ENCODE measurements at places on chromosomes 11 and 22.

DNA sequence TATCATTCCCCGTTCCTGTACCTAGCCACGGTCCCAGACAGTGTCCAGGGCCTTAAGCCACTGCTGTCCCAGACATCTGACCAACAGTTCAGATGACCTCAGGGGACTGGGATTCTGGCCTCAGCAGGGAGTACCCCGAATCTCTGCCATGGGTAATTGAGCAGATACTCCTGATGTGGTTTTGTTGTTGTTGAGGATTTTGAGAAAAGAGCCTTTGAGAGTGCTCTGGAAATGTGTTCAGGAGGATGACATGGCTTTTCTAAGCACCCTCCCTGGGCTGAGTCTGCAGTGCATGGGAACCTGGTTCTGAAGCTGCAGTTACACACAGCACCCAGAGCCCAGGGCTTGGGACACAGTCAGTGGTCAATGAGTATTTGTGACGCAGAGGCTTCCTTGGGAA lies 30.4 kb downstream of the ADAMTS15 start:
- DNase-seq: no peak

DNA sequence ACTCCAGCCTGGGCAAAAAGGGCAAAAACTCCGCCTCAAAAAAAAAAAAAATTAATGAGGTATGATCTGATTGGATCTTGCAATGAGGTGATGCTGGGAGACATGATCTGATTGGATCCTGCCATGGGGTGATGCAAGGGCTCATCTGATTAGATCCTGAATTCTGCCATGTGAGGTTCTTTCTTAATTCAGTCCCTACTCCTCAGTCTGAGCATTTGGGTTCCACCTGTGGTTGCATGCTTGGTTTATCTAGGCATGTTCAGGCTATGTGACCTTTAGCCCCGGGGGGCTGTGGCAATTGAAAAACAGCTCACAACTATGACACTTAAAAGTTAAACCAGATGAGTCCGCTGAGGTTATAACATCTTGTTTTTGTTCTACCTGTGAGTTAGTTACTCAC lies 4.8 kb upstream of the TRIM6 start:
- no peak for DNase-seq

DNA sequence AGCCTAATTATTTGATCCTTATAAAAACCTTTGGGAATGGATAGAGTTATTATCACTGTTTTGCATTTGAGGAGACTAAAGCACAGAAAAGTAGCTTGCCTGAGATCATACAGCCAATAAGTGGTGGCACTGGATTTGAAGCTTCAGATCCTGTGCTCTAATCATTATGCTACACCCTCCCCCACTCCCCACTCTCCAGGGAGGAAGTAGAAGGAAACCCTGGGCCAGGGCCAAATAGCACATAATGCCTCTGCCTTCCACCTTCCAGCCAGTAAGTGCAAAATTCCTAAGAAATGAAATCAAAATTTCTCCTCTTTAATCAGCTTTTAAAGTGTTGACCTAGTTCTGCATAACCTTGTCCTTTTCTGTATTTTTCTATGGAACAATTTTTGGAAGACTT lies 61.6 kb downstream of the SIK2 start:
- DNase-seq: no peak

DNA sequence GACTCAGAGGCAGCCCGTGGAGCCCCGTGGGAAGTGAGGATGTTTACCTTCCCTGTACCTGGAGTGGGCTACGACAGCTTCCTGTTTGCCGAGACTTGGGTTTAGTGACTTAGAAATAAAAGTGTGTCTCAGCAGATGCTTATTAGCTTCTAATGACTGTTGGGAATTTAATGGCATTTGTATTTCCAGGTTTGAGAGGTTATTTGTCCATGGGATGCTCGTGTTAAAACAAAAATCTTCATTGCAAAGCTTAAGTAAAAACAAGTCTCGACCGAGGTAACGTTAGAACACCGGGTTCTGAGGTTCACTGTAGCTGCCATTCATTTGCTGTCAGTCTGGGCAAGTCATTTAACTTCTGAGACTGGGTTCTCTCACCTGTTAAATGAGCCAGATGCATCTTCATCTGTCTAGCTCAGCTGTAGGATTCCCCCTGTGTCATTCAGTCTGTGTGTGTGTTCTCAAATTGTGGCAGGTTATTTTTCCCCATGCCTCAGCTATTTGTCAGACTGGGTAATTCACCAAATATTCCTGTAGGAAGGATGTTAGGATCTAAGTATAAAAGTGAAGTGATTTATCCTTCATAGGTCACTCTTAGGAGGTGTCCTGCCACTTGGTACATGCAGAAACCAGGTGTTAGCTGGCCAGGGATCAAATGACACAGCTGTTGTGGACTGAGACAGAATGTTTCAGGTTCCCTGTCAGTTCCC lies 791 bp downstream of the EI24 start:
- DNase-seq: no peak

DNA sequence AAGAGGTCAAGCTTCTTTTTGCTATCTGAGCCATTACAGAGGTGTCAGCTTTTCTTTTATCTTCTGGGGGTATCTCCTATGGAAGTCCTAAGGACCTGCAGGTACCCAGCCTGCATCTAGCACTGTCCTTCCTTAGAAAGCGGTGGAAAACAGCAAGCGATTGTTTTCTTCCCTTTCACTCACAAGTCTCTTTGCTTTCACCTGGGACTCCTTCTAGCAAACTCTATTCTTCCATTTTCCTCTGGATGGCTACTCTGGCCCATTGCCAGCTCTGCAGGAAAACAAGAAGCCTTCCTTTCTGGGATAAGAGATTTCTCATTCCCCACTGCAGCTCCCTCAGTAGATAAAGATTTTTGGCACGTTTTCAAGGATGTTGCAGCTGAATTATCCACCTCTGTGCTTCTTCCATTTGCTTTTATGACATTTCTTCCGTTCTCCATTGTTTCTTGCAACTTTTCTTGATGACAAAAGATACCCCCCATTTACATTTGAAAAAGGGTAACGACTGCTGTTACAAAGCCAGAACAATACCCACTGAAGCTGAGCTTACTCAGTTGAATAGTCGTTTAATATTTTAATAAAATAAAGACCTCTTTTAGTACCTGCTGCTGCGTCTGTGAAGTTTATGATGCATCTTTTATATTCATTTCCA lies 40.2 kb upstream of the BDNF start:
- DNase-seq: no peak

GRCh38 chr11:10289765-10290380 lies 4.1 kb downstream of the SBF2 start:
- DNase-seq: no peak
